ENCODE measurements at places on chromosomes 1 and 21.
A peak's percentile ranks its signal among the peaks of the same experiment; 100 is the strongest.

GRCh38 chr21:46148106-46148505, 7.3 kb downstream of the FTCD start:
- DNase-seq = no peak

GRCh38 chr1:69328186-69328585, 239.5 kb upstream of the LRRC7 start:
- no peak for DNase-seq

DNA sequence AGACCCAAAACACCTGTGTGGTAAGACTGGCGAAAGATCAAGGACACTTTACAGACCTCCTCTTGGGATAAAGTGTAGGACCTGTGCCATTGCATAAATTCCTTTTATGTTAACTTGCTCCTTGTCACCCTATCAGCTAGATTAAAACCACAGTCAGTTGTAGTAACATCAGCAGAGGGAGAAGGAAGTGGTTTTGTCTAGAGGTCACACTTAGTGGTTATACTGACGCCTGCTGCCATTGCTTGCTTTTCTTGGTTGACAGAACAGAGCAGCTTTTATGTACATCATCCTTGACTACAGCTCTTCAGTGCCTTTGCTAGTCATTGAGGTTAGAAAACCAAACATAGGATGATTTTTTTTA, 101.4 kb downstream of the PBX1 start:
- peak; percentile 70 for DNase-seq

DNA sequence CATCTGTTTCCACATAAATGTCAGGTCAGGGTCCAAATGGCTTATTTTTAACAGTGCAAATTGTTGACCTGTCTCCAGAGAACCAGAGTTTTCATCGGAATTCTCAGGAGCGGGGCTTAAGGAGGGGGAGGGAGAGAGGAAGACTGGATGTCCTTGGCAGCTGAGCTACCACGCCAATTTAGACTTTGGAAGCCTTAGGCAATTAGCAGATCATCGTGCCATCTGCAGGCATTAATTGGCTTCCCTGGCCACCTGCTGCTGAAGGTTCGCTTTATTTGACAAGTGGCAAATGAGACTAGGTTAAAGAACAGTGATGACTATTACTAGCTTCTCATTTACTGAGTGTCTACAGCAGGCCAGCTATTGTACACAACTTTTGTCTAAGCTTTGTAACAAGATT, 43.7 kb downstream of the HLX start:
- no peak for DNase-seq

DNA sequence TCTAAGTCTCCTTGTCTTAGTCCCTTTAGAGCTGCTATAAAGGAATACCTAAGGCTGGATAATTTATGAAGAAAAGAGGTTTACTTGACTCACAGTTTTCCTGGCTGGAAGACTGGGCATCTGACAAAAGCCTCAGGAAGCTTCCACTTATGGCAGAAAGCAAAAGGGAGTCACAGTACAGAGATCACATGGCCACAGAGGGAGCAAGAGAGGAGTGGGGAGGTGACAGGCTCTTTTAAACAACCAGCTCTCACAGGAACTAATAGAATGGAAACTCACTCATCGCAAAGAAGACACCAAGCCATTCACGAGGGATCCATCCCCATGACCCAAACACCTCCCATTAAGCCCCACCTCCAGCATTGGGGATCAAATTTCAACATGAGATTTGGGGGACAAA, 68.8 kb downstream of the DDAH1 start:
- DNase-seq = no peak

GRCh38 chr1:84853741-84854721, 39.0 kb downstream of the LPAR3 start:
- DNase-seq = peak; percentile 72

GRCh38 chr21:16004086-16004485, 274.3 kb downstream of the USP25 start:
- no peak for DNase-seq

DNA sequence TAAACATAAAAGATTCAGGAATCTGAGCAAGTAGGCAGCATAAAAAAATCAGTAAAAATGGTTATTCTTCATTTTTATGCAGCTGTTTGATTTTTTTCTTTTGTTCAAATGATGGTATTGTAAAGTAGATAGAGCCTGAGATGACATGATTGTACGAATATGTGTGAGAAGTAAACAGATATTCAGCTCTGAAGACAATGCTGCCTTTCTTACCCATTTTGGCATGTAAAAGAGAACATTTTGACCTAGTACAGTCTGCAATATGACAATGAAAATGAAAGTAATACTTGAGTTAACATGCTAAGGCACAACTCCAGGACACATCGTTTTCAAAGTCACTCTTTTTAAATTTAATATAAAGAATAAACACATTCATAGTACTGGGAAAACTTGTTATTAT, 95.7 kb upstream of the NCAM2 start:
- DNase-seq = no peak

GRCh38 chr1:37069406-37069805, 35.1 kb upstream of the GRIK3 start:
- no peak for DNase-seq

DNA sequence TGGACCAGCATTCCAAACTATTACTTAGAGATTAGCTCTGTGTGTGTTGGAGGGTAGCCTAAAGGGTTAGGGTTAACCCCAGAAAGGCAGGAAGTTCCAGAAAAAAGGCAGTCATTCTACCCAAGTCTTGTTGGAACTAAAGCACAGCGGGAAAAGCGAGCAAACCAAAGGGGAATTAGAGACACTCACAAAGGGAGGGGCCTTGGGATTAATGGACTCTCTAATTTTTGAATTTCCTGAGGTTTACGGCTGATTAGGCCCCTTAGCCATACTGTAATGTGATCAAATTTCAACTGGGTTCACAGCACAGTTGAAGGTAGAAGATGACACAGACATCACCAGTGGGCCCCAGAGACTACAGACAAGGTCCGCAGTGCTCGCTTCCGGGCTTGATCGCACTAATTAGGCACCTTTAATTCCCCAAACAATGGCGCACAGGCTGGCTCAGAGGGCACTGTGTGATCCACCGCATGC, 28.3 kb downstream of the CAPZB start:
- DNase-seq = no peak

GRCh38 chr1:178792394-178792793, 67.3 kb downstream of the RALGPS2 start:
- DNase-seq = no peak

- DNase-seq = no peak
These were observed 206.1 kb downstream of the BACH1 start for GRCh38 chr21:29504751-29505321.
